ENCODE measurements at places on chromosomes 16 and 17.

DNA sequence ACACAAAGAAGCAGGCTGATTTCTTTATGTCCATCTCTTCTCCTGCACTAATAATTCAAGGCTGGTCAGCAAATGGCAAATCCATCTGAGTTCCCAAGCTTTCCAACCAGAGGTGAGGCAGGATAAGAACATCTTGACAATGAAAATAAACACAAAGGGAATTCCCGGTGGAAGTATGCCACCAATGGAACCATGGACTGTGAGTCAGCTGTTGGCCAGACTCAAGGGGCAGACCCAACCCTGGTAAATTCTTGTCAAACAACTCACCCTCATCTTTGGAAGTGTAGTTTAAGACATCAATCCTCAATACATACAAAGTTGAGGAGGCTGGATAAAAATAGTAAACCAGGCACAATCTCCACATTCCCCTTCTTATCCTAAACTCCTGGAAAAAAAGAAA lies 74.3 kb upstream of the CES5A start:
- DNase-seq = peak; percentile 47

- DNase-seq = no peak
Measured at GRCh38 chr17:12866244-12866643, 76.9 kb downstream of the ARHGAP44 start.

- no peak for DNase-seq
Measured at GRCh38 chr17:56690441-56691291, 97.2 kb downstream of the NOG start.

GRCh38 chr16:67678354-67679023 lies 11.9 kb downstream of the C16orf86 start:
- no peak for DNase-seq

GRCh38 chr16:48969611-48970010 lies 312.0 kb downstream of the CBLN1 start:
- no peak for DNase-seq

- DNase-seq = no peak
Measured at GRCh38 chr16:78364556-78364880, 265.1 kb downstream of the WWOX start.

DNA sequence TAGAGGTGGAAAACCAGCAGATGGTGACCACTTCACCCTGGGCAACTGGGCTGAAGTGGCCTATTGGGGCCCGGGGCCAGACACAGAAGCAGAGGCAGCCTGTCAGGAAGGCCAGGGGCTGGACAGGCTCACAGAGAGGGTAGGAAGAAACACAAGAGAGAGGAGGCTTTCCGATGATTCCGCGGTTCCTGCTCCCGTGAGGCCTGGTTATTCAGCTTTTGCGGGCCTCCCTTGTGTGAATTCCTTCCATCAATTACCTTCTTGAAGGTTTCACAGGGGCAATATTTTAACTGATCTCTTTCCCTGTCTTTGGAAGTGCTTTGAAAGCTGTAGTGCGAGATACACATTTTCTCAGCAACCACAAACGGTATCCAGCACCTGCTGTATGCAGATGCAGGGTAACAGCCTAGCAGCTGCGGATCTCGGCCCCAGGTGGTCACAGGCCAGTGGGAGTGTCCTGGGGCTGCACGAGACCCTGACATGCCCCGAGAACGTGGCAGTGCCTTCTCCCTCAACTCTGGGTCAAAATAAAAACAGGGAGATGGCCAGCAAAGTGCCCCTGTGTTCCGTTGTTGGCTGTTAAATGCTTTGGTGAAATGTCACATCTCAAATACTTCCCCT lies 11.6 kb upstream of the CMIP start:
- no peak for DNase-seq

GRCh38 chr17:31593806-31594205 lies 202.3 kb downstream of the RAB11FIP4 start:
- DNase-seq = peak; percentile 53

DNA sequence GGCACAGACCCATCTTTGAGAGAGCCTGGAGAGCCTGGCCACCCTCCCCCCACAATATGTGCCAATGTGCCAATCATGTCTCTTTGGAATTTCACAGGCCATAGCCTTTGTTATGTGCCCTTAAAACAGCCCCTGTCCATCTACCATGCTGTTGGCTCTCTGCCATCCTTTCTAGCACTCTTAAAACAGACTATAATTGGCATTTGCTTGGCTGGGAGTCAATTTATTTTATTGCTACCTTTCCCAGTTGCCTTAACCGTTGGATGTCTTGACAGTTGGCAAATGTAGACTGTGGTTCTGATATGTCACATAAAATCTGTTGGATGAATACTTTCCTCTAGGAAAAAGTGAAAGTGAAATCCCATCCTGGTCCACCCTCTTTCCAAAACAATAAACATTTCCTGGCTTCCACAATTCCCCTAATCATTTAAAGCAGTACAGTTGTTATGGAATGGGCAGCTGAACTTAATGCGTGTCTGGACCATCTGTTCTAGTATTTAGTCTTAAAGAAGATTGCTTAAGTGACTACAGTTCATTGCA lies 394.0 kb downstream of the KCNJ2 start:
- DNase-seq = peak; percentile 14

DNA sequence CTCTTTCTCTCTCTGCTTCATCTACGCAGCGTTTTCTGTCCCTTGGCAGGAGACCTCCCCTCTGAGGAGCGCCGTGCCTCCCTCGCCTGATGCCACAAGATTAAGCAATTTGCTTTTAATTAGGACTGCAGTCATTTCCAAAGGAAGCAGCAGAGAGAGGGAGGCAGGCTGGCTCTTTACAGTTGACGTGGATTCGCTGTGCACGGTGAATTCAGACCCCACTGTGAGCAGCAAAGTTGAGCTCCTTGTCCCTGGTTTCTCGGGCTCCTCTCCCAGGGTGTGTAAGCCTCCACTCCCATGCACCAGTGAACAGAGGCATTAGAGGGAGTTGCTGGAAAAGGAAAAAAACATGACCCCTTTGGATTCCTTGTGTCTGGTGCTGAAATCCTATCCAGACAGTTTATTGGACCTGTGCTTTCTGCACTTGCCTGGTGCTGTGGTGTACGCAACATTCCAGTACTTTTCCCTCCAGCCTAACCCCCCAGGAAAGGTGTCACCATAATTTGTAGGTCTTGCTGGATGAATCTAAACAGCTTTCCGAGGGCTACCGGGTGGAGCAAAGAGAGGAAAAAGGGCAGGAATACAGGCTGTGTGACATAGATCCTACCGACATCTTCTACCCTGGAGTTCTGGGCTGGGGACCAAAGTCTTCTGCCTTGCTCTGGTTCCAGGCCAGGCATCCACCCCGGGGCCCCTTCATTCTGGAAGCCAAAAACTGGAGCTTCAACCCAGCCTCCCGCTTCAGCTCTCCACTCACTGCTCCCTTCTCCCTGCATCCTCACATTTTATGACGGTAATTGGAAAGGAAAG lies 171.0 kb downstream of the MAF start:
- no peak for DNase-seq

DNA sequence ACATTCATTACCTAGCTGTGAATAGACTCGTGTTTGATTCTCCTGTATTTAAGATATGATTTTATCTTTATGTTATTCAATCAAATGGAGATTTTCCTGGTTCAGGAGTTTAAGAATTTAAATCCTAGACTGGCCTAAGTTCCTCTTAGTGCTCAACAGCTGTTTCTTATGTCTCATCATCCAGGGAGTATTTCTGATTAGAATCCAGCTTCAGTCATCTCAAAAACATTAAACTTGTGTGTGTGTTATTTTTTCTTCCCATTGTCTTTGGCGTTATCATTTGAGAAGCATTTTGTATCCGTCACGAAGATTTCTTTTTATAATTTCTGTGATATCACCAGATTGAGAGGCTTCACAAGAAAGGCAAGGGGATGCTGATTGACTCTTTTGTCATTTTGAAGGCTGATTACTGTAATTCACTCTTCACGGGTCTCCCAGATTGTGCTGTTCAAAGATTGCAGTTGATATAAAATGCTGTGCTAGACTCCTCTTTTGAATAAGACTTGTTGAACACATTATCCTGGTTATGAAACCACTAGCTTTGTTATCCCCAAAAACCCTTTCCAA lies 204.8 kb downstream of the CDH8 start:
- no peak for DNase-seq

GRCh38 chr16:86087011-86087895 lies 188.3 kb downstream of the IRF8 start:
- DNase-seq = no peak

DNA sequence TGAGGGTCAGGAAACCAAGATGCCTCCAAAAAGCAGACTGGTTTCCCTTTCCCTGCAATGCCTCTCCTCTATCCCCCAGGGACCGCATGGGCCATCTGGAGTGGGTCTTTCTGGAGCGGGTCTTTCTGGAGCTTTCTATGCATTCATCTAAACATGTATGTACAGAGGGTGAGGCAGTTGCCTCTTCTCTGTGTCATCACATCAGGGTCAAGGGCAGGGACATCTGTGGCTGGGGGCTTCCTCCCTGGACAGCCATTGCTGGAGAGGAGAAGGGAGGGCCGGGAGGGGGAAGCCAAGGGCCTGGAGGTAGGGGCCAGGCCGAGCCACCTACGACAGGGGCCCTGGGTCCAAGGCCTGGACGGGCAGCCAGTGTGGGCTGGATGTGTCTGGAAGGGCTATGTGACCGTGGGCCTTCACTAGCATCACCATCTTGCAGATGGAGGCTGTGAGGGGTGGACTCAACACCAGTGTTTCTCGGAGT lies 840 bp downstream of the ADCY7 start:
- no peak for DNase-seq

DNA sequence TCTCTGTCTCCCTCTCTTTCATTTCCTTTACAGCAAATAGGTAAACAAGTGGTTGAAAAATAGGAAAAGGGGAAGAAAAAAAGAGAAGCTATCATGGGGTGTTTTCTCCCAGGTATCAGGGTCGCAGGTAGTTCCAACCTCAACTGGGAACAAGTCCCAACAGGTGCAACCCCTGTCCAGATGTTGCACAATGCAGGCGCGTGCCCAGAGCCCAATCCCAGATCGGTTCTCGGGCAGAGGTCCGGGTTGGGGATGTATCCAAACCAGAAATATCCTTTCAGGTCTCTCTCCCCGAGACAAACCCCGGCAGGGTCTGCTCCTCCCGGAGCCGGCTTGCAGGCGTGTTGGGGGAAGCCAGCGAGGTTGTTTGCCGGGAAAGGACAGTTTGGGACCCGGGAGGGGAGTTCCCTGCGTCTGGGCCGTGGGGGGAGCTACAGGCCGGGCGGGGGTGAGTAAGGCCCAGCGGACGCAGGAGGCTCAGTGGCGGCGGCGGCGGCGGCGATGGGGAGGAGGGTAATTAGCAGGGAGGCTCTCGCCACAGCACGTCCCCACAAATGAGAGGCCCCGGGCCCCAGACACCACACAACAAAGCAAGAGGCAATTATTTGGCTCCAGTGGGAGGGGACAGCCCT lies 21.2 kb upstream of the SP6 start:
- DNase-seq = peak; percentile 18

DNA sequence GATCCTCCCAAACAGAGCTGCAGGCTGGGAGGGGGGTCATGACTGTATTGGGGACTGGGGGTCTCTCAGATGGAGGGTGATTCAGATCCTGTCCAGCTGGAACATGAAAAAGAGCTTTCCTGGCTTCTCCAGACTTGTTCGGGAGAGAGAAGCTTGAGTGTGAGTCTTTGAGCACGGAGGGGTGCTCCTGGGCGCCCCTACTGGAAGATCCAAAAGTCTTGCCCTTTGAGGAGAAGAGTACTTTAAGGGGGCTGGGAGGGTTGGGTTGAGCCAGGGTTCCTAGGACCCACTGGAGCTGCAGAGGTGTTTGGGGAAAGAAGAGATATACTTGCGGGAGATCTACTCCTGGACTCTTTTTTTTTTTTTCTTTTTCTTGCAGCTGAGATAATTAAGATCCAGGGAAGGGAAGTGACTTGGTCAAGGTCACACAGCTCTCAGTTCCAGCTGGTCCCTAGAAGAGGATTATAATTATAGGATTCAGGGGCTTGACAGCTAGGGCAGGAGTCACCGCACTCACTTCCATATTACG lies 8.4 kb downstream of the RARA start:
- peak; percentile 77 for DNase-seq

DNA sequence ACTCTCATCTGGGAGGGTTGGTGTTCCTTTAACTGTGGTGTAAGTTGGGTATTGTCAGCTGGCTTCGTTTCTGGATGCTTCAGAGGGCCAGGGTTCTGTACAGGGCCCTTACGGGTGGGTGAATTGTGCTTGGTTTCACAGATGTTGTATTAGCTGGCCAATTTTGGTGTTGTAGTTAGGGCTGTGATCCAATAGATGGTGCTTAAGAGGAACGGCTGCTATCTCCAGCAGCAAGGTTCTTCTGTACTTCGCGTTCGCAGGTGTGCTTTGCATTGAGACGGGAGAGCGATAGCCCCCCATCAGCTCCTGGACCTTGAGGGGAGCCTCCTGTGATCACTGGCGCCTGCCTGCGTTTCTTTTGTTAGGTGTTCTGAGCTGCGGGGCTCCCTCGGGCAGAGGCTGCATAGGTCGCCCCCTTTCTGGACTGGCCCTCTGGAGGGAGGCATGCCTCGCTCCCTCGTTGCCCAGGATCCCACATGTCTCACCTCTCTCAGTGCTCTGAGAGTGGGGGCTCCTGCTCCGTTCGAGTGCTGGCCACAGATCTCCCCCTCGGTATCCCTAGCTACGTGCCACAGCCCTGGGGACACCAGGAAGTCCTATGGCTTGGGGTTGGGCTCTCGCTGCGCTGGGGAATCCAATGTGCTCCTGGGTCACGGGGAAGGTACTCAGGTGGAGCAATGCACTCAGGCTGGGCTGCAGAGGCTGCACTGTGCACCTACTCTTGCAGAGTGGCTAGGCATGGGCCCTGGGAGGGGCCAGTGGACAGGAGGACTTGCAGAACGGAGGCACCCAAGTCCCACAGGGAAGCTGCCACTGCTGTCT lies 837 bp upstream of the PRDM7 start:
- no peak for DNase-seq

GRCh38 chr16:58346831-58347371 lies 45.4 kb upstream of the GINS3 start:
- DNase-seq = no peak

DNA sequence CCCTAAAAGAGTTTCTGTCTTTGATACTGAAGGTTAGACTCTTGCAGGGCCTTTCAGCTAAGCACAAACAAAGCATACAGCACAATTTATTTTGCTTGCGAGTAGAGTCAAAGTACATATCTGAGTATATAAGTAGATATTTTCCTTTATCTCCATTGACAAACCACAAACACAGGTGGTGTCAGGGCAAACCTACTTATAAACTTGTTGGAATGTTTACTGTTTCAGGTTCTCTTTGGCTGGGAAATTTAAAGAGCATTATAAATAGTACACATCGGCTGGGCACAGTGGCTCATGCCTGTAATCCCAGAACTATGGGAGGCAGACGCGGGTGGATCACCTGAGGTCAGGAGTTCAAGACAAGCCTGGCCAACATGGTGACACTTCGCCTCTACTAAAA lies 442.6 kb upstream of the PSMD7 start:
- DNase-seq = no peak

Data from MCF 10A (cell line).